ENCODE measurements at places on chromosomes 12 and 14.

DNA sequence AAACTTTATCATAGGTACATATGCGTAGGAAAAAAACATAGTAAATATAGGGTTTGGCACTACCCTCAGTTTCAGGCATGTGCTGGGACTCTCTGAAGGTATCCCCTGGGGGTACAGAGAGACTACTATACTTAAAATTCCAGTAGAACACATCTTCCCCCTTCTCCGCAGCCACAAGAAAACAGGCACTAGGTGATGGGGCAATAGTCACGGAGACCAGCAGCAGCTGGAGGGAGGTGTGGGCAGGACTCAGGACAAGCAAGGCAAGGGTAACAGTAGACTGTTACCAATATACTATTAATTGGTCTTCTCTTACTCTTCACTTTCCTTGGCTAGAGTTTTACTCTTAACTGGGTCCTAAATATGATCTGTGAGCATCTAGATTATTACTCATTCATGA is 4.6 kb upstream of the PAPOLA start:
- no peak for DNase-seq

- DNase-seq, result no peak
Measured at GRCh38 chr12:92509156-92509738, 193.5 kb upstream of the PLEKHG7 start.

GRCh38 chr14:91167380-91167770 is 53.5 kb downstream of the DGLUCY start:
- no peak for DNase-seq

GRCh38 chr12:47817272-47818006 is 2.3 kb downstream of the HDAC7 start:
- no peak for DNase-seq

- no peak for DNase-seq
Measured at GRCh38 chr12:112341046-112341825, 41.0 kb downstream of the HECTD4 start.

DNA sequence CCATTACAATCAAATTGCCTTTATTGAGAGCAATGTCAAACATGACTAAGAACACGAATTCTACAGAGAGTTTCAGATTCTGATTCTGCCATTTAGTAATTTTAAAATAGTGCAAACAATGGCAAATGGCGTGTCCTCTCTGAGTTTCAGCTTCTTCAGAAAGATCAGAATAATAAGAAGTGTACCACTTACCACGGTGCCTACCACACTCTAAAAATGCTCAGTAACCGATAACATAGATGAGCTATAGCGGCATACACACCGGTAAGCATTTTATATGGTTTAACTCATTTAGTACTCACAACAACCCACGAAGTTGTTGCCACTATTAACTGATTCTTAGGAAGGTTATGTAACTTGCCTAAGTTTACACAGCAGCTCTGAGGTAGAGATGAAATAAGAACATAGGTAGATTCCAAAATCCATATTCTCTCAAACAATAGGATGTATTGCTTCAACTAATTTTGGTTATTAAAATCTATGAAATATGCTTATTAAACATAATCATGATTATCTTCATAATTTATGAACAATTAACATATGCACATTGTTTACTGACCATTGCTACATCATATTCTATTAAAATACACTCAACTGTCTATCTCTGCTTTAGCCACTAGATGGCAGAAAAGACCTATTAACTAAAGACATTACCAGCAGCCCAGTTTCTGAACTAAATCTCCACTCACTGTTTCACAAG is 38.3 kb downstream of the SLC6A15 start:
- DNase-seq, result peak; percentile 45

- DNase-seq, result peak; percentile 24
Measured at GRCh38 chr12:123231931-123232330, 1.0 kb downstream of the MPHOSPH9 start.

DNA sequence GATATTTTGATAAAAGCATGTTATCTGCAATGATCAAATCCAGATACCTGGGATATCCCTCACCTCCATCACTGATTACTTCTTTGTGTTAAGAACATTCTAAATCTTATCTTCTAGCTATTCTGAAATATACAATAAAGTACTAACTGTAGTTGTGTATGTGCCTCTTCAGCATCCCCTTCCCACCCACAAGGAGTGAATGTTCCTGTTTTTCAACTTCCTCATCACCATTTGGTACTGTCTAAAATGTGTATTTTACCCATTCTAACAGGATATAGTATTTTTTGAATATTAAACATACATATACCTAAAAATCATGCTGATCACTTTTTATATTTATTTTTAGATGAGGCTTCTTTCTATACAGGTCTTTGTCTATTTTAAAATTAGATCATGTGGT is 1252.6 kb downstream of the TMEM121 start:
- no peak for DNase-seq

GRCh38 chr14:71311061-71311460 is 403.8 kb downstream of the PCNX1 start:
- DNase-seq, result no peak

DNA sequence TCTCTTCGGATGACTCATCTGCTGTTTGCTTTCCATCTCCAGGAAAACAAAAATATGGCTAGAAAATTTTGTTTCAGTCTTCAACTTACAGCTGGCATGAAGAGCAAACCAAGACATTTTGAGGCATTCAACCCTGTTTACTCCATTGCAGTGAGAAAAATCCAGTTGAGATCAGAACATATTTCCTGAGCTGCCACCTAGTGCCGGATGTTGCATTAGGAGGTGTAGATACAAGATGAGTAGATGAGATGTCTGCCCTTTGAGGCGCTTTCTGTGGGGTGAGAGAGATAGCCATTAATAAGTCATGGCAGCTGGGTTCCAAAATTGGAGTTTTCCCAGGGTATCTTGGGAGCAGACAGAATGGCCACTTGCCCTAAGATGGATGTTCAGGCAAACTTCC is 171.1 kb downstream of the PRKCH start:
- DNase-seq, result no peak

- DNase-seq, result no peak
Measured at GRCh38 chr12:84136862-84137367, 775.7 kb downstream of the SLC6A15 start.

DNA sequence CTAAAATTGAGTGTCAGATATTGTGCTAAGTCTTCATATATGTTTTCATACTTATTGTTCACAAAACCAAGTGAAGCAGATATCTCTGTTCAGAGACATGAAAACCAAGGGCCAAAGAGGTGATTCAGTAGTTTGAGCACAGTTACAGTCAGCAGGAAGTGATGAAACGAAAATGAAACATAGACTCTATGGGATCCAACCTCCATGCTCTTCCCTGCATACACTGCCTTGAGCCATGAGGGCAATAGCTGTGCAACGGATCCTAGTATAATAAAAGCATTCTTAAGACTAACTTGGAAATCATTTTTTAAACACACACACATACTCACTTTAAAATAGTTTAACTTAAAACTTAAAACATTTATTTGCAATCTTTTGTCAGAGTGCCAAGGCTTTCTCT is 27.9 kb downstream of the ESR2 start:
- DNase-seq, result no peak

DNA sequence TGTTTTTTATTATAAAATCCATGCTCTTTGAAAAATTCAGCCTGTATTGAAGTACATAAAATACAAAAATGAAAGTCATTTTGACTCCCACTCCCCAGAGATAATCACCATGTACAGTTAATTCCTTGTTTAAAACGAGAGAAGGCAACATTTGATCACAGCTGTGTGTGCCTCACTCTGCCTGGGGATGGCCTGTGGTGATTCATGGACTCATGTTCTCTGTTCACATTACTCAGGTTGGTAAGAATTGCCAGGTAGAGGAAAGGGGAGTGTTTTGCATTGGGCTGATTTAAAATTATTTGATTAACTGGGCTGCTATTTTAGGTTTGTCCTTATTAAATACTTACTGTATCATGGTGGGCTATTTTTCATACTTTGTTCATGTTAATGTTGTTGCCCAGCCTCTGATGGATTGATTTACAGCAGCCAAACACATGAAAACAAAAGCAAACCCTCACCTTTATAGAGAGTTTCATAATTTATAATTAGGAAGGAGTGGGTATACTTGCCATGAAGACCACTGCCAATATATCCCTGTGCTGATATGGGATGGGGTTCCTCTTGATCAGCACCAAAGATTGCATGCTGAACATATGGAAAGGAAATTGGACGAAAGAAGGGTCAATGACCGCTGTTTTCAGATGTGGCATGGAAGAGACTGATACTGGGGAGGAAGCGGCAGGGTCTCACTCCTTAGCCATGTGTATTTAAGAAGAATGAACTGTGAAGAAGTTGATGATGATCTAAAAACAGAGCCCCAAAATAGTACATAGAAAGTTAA is 3.0 kb downstream of the ZBTB1 start:
- DNase-seq, result no peak

- DNase-seq, result no peak
Measured at GRCh38 chr12:66144791-66145754, 14.5 kb upstream of the LLPH start.

DNA sequence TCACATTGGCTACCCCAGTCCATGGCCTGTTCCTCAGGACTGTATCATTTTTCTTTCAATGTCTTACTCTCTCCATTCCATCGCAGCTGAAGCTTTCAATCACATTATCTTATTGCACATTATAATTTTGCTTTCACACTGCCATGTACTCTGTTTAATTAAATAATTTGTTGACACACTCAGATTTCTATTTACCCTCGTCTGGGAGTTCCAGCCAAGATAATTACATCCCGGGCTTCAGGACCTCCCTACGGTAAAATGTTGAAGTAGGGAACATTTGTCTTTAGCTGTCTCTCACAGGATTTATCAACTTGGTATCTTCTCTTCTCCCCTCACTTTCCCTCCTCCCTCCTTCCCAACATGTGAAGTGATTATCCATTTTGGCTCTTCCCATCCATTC is 177.2 kb upstream of the RASSF8 start:
- no peak for DNase-seq

DNA sequence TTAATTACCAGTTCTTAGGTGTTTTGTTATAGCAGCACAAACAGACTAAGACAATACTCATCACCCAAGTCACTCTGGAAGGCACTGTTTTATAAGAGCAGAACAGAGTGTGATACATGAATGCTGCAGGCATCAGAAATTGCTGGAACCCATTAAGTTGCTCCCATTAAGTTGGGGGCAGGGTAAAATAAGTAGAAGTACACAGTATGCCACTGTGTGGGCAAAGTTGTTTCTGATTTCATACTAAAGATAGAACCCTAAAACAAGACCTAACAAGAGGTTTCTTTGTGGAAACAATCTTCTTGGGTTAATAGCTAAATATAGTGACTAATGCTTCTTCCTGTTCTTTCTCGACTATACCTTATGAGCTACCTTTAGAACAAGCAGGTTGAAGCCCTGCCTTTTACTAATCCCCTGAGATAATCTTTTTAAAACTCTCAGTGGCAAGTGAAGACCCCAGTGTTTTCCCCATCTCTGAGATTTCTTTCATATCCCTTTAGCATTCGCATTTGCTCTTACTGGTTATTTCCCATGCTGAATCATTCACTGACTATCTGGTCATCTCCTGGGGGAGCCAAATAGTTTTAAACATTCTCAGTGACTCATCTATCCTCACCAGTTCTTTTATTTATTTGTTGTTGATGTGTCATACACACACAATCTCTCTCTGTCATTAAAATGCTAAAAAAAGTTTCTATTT is 52.3 kb downstream of the SOCS2 start:
- no peak for DNase-seq

DNA sequence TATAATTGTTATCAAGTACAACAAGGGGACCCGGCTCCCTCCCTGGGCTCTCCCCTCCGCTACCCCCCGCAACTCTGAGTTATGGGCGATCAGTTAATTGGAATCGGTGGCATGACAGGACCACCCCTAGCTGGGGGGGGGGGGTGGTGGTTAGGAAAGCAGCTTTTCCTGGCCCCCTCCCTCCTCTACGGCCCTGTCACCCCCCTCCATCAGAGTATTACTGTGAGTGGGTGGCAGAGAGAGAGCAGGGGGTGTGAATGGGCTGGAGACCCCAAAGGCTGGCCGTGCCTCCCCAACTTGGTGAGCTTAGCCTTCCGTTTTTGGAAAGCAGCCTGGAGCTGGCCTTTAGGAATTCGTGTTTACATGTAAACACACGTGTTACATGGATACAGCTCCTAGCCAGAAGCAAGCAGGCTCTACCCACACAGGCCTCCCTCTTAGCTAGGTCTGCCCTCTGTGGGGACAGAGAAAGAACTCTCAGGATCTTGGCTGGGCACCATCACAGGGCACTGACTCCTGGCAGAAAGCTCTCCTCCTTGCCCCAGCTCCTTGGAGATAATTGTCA is 1.1 kb upstream of the HOXC4 start:
- peak; percentile 84 for DNase-seq

- no peak for DNase-seq
Measured at GRCh38 chr14:74934476-74935359, 11.7 kb upstream of the RPS6KL1 start.

DNA sequence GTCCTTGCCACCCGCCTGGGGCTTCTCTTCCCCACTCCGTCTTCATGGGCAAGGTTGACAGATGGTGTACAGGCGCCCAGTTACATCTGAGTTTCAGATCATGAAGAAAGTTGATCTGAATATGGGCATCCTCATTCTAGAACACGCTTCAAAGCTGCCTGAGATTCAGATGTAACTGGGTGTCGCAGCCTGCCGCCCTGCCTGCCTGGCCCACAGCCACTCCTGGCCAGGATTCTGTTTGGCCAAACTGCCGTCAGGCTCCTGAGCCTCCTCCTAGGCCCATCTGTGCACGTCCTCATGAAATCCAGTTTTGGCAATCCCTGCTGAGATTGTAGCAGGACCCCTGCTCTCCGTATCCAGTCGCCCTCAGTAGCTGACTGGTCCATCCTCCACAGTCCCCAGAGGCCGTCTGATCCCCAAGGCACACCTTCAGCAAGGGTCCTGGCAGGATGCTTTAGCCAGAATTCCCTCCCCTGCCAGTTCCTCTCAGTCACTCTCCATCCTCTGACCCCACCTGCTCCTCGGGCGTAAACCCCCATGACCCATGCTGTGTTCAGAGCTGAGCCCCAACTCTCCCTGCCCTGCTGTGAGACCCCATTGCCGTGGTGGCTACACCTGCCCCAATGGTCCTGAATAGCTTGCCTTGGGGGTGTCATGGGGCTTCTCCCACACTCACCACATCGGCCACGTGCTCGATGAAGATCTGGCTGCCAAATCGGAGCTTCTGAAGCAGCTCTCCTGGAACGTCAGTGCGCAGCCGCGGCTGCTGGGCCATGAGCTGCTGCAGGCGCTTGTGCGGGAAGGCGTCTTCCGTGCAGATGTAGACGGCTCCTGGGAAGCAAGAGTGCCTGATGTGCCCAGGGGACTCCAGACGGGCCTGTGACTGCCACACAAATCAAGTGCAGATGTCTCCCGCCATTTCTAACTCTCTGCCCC is 12.5 kb downstream of the XRCC3 start:
- no peak for DNase-seq

- no peak for DNase-seq
Measured at GRCh38 chr12:63937378-63938316, 93.1 kb downstream of the SRGAP1 start.

GRCh38 chr12:34625116-34625515 is 602.8 kb downstream of the ALG10 start:
- no peak for DNase-seq

DNA sequence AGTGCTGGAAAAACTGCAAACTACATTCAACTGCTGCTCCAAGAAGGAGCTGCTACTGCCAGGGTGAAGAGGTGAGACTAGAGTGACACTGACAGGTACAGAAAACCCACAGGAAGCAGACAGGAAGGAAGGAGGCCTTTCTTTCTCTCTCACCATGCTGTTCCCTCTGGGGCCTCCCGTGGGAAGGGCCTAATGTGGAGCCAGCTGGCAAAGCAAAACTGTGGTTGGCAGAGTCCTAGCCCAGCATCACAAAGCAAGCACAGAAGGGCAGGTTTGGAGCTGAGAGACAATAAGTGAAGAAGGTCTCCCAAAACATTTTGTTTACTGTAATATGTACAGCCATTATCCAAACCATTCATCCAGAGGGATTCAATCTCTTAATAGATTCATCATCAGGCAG is 122.5 kb upstream of the MAX start:
- DNase-seq, result no peak
